CD4-positive, CD25-positive, alpha-beta regulatory T cell (primary cell): ENCODE measurements at places on chromosomes 6 and 20. TPM values are rescaled to one million over a fixed set of nuclear protein-coding genes. Genes with fewer than 3 reads are reported as not detected.

NKAIN4 gene
- total RNA-seq = not detected

SLC22A1 gene
- 2.5 TPM for total RNA-seq

BPIFB4 gene
- not detected for total RNA-seq

SOBP gene
- not detected for total RNA-seq

TMC2 gene
- total RNA-seq = not detected

IL20RA gene
- not detected for total RNA-seq

- H3K4me3 ChIP-seq = no peak overlapping the region
- no peak overlapping the region for H3K27ac ChIP-seq
- no peak for DNase-seq
- no peaks in the 10 kb centered on the region for H3K4me1 ChIP-seq
- no peaks in the 10 kb centered on the region for H3K36me3 ChIP-seq
Observed at GRCh38 chr20:17720755-17721154, 21.0 kb downstream of the BANF2 start.

- no peaks in the 10 kb centered on the region for H3K27me3 ChIP-seq
- H3K4me1 ChIP-seq = no peaks in the 10 kb centered on the region
- DNase-seq = no peak
- no peak overlapping the region for H3K27ac ChIP-seq
Observed at GRCh38 chr6:4975506-4975905, 28.3 kb downstream of the RPP40 start.

DNA sequence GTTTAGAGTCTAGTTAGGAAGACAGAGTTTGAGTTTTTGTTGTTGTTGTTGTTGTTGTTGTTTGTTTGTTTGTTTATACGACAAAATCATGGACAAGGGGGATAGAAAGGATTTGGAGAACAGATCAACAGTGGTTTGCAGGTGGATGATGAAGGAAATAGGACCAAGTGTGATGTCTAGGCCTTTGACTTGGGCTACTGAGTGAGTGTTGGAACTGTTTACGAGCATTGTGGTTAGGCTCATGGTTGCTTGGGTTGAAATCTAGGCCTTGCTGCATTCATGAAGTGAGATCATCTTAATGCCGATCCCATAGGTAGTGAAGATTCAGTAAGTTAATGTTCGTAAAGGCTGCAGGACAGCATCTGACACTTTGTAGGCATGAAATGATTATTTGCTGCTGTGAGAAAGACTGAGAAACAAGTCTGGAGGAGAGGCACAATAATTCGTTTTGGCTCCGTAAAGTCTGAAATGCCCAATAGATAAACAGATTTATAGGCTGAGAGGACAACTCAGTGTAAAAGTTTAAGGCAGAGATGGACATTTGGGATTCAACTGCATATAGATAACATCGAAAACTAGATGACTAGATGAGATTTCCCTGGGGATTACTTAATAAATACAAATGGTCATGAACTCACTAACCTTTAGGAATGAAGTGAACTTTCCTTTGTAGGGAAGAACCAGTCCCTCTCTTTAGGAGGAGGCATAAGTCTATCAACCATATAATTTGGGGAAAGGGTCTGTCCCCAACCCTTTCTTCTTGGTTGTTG, 70.0 kb downstream of the HDDC2 start:
- no peak for DNase-seq
- H3K4me1 ChIP-seq = no peaks in the 10 kb centered on the region
- H3K27me3 ChIP-seq = no peaks in the 10 kb centered on the region
- no peaks in the 10 kb centered on the region for H3K36me3 ChIP-seq
- no peak overlapping the region for H3K4me3 ChIP-seq

- no peak for DNase-seq
- H3K36me3 ChIP-seq = no peaks in the 10 kb centered on the region
- H3K27ac ChIP-seq = no peak overlapping the region
- H3K4me1 ChIP-seq = no peaks in the 10 kb centered on the region
Observed at GRCh38 chr6:91415031-91415605, 828.2 kb upstream of the MAP3K7 start.

- no peak overlapping the region for H3K4me3 ChIP-seq
- H3K27me3 ChIP-seq = no peaks in the 10 kb centered on the region
- no peaks in the 10 kb centered on the region for H3K4me1 ChIP-seq
- H3K36me3 ChIP-seq = no peaks in the 10 kb centered on the region
Observed at GRCh38 chr20:57131077-57131476, 135.4 kb downstream of the BMP7 start.

- H3K27me3 ChIP-seq = no peaks in the 10 kb centered on the region
- H3K27ac ChIP-seq = no peak overlapping the region
- H3K36me3 ChIP-seq = no peaks in the 10 kb centered on the region
- DNase-seq = no peak
- H3K4me3 ChIP-seq = no peak overlapping the region
Observed at GRCh38 chr6:116933485-116933884, 56.4 kb downstream of the RFX6 start.

- H3K27ac ChIP-seq = no peak overlapping the region
- no peaks in the 10 kb centered on the region for H3K36me3 ChIP-seq
- no peaks in the 10 kb centered on the region for H3K4me1 ChIP-seq
- no peak for DNase-seq
Observed at GRCh38 chr20:51195990-51196389, 173.1 kb upstream of the KCNG1 start.

DNA sequence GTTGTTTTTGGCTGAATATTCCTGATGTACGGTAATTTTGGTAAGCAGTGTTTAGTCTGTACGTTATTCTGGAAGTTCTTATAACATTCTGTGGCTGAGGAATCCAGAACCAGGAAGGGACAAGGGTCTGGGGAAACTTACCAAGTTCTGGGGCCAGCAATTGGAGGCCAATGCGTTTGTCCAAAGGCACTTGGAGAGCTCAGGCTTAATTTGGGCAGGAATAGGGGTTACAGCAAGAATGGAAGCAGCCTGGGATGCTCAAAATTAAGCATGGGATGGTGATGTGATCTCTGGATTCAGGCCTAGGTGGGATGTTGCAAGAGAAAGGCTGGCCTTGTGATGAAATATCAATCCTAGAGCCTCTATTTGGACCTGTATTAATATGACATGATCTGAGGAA, 235.2 kb upstream of the NOX3 start:
- H3K36me3 ChIP-seq = no peaks in the 10 kb centered on the region
- H3K4me1 ChIP-seq = no peaks in the 10 kb centered on the region
- no peaks in the 10 kb centered on the region for H3K27me3 ChIP-seq

DNA sequence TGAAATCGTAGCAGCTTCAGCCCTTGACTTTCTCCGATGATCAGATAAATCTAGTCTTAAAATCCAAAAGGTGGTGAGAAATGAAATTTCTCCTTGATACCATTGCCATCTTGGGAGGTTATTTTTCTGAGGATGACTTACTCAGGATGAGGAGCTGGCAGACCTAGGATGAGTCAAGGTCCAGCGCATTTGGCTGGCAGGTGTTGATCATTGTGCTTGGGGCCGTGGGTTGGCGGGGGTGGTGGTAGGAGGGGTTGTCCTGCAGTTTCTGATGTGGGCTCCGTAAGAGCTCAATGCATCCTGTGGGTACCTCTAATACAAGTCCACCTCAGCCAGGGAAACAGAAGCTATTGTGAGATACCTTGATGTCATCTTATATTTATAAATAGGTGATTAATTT, 148.3 kb upstream of the SCGN start:
- no peaks in the 10 kb centered on the region for H3K36me3 ChIP-seq
- DNase-seq = no peak
- H3K4me1 ChIP-seq = no peaks in the 10 kb centered on the region
- H3K27ac ChIP-seq = no peak overlapping the region

DNA sequence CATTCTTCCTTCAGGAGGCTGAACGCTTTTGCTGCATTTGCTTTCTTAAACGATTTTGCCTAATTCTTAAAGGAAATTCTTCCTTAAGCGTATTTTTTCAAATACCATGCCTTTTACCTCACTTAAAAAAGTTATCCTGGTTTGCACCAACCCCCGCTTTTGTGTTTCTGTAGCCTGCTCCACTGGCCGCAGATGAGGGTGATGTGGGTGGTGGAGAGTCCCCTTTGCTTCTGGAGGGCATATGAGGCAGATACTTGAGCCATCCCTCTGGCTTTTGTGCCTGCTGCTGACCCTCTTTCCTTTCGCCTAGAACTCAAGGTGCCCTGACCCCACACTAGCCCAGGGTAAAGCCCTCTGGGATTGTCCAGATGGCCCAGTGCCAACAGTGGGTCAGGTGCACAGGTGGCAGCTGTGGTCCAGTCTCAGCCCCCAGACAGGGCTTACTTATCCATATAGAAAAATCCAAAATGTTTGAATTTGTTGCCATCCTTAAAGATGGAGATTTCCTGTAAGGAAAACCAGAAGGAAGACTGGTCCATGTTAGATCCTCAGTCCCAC, 43.9 kb downstream of the SPATA2 start:
- H3K27ac ChIP-seq = no peak overlapping the region
- H3K4me3 ChIP-seq = no peak overlapping the region
- no peak for DNase-seq
- no peaks in the 10 kb centered on the region for H3K4me1 ChIP-seq
- peaks cover 64% of the 10 kb centered on the region for H3K36me3 ChIP-seq
